ENCODE measurements at places on chromosomes 4 and X.

- DNase-seq, result no peak
These were observed 9.4 kb downstream of the POLA1 start for GRCh38 chrX:24703185-24703494.

- DNase-seq, result no peak
These were observed 10.6 kb downstream of the HGFAC start for GRCh38 chr4:3452376-3452775.

- no peak for DNase-seq
These were observed 7.7 kb upstream of the CSTF2 start for GRCh38 chrX:100812216-100813158.

GRCh38 chr4:136328131-136328530 lies 1204.2 kb downstream of the PCDH18 start:
- DNase-seq, result no peak

DNA sequence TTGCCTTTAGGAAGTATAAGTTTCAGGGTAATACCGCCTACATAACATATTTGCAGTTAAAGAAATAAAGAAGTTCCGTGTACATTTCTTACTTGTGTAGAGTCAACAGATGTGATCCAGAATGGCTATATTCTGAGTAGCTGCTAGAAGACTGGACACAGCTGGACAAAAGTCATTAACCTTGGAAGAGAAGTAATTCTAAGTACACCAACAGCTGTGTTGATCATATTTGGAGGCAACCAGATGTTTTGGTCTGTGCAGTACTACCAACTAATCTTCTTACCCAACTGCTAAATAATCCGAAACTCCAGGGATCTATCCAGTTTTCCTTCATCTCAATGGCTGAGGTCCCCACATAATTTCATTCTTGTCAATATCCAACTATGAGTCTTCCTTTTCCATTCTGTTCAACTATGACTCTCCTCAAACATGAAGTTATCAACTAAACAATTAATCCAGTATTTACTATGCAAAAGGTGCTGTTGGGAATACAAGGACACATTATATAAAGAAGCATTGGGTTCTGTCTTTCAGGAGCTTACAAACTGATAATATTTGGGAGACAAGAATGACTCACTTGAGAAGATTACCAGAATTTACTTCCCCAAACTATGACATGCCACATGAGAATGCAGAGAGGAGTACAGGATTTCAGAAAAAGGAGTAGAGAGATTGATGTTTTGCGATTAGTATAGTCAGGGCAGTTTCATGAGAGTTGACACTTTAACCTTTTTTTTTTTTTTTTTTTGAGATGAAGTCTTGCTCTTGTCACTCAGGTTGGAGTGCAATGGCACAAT lies 78.2 kb downstream of the COL4A6 start:
- DNase-seq, result no peak

DNA sequence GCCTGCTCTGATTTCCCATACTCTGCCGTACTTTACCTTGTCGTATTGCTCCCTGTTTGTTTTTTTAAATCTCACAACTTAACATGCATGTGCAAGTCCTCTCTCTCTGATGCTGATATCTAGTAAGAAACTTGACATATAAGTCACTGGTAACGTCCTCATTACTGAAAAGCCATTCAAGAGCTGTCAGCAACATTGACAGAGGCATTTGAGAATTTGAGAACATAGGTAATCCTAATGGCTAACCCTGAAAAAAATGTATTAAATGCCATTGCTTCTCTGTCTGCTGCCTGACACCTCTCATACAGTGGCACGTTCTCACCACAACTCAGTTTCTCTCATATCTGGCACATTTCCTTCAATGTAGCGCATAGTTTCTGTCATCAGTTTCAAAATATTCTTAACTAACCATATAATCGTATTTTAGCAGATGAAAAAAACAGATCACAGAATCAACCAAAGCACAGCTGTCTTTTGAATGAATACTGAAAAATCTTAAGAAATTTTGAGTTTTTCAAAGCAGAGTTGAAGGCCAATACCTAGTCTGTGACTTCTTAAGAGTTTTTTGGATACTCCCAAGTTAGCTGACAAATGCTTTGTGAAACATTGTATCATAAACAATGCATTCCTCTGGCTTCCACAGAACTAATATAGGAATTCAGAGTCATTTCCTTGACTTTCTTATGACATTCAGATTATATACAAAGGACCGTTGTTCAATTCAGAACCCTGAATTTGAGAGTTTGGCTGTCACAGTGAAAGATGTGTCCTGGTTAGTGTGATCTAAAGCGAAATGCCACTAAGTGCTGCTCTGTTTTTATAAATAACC lies 996.4 kb downstream of the C4orf33 start:
- no peak for DNase-seq

GRCh38 chr4:154731756-154732155 lies 12.0 kb upstream of the LRAT start:
- DNase-seq, result no peak
